ENCODE measurements at places on chromosomes 6 and 20.

DNA sequence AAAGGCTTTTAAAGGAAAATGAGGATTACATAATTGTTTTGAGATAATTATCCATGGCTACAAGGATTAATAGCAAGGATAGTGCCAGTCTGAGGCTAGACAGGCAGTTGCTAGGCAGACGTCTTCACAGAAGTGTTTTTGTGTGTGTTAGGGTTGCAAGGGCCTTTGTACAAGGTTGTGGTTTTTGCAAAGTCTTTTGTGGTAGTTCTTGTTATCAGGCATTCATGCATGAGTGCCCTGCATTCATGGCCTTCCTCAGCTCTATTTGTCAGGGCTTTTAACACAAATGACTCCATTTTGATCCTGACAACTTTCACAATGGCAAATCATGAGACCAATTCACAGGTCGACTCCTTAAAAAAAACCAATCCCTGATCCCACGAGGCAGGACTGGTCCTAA is 68.1 kb upstream of the TXNDC5 start:
- no peak for DNase-seq

DNA sequence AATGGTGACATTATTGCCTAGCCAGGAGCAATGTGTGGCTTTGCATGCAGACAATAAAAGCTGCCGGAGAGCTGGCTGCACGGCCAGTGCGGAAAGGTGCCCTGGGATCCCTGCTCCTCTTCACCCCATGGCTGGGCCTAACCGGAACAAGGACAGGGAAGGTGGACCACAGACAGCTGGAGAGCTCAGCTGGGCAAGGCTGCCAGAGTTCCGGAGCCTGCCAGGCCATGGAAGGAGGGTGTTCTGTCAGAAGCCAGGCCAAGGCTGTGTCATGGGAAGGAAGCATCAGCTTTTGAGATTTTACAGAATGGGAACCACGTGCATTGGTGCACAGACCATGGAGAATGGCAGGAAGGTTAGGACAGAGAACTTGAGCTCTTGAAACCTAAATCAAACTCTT is 25.0 kb downstream of the MAP1LC3A start:
- DNase-seq: no peak

DNA sequence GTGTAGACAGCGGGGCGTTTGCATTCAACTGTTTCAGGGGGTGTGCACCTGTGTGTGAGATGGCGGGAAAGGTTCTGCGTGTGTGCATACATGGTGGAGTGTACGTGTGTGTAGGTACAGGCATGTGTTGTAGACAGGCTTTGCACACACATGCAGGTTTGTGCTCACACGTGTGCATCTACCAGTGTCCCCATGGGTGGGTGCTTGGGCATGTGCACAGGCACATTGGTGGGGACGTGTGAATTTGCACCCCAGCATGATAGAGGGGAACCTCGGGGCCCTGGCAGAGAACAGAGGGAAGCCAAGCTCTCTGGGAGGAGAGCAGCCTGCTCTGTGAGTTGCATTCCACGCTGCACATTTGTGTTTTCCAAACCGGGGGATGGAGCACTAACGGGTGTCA is 250.2 kb downstream of the PREX1 start:
- DNase-seq: no peak

DNA sequence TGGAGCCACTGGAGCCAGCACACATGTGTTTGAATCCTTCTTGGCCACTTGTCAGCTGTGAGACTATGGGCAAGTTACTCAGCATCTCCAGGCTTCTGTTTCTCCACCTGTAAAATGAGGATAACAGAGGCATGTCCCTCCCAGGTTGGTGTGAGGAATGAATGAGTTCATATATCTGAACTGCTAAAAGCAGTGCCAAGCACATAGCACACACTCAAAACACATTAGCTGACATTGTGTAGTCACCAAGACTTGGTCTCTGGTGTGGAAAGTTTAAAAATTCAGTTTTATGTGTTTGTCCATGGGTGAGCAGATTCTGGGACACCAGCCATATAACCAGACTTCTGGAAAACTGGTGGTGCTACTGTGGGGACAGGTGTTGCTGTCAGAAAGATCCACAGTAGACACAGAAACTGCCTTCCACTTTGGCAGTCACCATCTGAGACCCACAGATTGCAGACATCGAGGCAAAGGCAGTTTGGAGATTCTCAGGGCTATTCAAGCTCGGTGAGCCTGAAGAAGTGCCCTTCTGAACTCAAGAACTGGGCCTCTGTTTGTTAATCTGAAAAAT is 115.8 kb downstream of the MRPL14 start:
- DNase-seq: no peak

- no peak for DNase-seq
These were observed 48.8 kb downstream of the PLN start for GRCh38 chr6:118596774-118597320.

Data from activated CD4-positive, alpha-beta T cell treated with anti-CD3 and anti-CD28 coated beads, Interleukin-10, Interleukin-2, amounts not matched to agents 100 ng/mL and 50 ng/mL, durations not matched to agents 16 hours and 8 hours (primary cell).